ENCODE measurements at places on chromosomes 5 and 9. TPM values are rescaled to one million over a fixed set of nuclear protein-coding genes. Genes with fewer than 3 reads are reported as not detected.

The OR2Y1 gene
- total RNA-seq, result not detected

The TLE1 gene
- total RNA-seq, result 7.0 TPM

- peaks cover 7% of the 10 kb centered on the region for H3K4me1 ChIP-seq
- no peak overlapping the region for H3K4me3 ChIP-seq
Observed at GRCh38 chr9:27379311-27380251, 82.6 kb upstream of the EQTN start.

The WDR31 gene
- 0.76 TPM for total RNA-seq

The ARSI gene
- total RNA-seq, result 0.76 TPM
